NCI-H2171 treated with DMSO at 0.1 percent for 48 hours (cell line): ENCODE measurements at places on chromosomes 7 and 10.

- no peak for DNase-seq
These were observed 132.3 kb upstream of the BMPER start for GRCh38 chr7:33773053-33773452.

- peak; percentile 35 for DNase-seq
These were observed 11.1 kb downstream of the MCU start for GRCh38 chr10:72702868-72703581.

GRCh38 chr10:122054048-122055025 is 65.4 kb downstream of the TACC2 start:
- DNase-seq = no peak

- no peak for DNase-seq
These were observed 125.5 kb downstream of the RNLS start for GRCh38 chr10:88457660-88458059.

GRCh38 chr10:103806395-103807187 is 48.8 kb downstream of the SH3PXD2A start:
- DNase-seq = peak; percentile 24

DNA sequence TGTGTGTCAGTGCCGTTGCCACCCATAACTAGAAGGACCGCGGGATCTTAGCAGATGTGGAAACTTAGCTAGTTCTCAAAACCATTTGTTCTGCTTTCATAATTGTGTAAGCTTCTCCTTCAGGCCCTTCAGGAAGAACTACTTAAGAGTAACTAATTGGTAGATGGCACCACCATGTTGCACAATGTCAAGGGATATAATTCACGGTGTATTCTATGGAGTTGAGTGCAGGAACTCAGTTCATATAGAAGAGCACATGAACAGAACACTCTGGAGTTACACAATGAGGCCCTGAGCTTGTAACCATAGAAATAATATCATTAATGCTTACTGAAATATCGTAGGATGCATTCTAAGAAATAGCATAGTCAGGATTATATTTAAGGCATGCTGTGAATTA is 126.5 kb upstream of the GAD2 start:
- DNase-seq = no peak

GRCh38 chr7:99080679-99081078 is 63.2 kb downstream of the SMURF1 start:
- no peak for DNase-seq

GRCh38 chr7:28354601-28355402 is 57.5 kb upstream of the CREB5 start:
- DNase-seq = peak; percentile 60

DNA sequence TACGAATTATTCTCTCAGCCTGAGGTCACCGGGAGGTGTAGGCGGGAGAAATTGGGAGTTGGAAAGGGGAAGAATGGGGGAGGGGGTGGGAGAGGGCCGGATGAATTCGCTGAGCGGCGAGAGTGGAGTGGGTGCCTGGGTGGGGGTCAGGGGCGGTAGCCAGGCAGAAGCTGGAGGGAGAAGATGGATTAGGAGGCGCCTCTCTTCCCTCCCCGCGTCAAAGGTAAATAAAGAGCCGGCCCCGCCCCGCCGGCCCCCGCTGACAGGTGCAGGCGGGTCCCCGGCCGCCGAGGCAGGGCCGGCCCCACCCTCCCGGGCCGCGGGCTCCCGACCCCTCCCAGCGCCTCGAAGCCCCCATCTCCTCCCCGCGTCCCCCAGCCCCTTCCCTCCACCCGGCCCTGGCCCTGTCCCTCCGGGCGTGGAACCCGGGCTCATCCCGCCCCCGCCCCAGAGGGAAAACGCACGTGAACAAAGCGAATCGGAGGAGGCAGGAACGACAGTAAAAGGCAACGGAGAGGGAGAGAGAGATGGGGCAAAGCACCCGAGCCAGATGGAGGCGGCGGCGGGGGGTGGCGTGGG is 872 bp downstream of the FAM131B start:
- peak; percentile 40 for DNase-seq
